ENCODE measurements at places on chromosomes 5 and 9.

DNA sequence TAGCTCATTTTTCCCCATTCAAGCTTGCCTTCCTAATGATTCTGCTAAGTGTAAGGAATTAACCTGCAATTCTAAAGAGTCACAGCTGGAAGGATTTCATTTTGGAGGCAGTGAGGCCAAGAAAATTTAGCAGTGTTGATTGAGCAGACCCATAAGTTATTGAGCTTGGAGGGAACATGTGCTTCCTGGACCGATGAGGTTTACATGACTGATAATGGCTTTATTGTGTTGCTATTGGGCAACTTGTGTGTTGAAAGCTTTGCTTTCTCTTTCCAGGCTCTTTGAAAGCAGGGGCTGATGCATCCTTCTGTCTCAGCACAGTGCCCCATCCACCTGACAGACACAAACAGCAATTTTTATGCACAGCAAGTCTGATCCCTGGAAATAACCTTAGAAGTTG lies 398.9 kb upstream of the PCSK5 start:
- no peak for DNase-seq

DNA sequence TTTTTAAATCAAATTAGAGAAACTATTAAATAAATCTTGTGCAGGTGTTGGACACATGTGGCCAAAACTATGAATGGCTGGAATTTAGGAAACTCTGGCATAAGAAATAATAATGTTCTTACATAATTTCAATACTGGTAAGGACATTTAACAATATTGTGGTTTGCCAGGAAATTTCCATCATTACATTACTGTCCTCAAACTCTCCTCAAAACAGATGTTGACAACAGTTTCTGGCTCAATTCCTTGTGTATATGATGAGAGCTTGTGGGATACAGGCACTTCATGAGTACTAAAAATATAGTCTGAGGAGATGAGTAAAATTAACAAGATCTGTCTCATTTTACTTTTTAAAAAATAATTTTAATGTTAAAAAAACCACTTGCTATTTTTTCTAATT lies 27.9 kb downstream of the MCTP1 start:
- peak; percentile 40 for DNase-seq

DNA sequence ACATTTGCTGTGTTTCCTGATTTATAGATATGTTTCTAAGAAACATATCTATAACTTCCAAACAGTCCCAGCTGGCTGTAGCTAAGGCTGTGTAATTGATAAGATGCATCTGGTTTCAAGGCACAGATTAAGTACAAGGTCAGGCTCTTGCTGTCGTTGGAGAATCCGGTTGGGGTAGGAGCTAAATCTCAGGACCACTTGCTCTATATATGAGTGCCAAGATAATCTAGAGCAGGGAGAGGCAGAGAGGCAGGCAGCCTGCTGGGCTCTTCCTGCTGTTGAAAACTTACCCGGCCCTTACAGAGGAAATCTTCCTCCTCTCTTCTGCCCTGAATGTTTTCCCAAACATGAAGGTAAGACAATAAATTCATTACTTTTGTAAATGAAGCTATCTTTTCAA lies at the start of gene C7:
Gene C7 (plus strand): TSS at position 234 of the 400 bp plus-strand sequence. CDS start 114 bp downstream, at position 348.
- no peak for DNase-seq

- DNase-seq, result no peak
Observed at GRCh38 chr9:136735812-136736480, 6.8 kb downstream of the LCN10 start.

DNA sequence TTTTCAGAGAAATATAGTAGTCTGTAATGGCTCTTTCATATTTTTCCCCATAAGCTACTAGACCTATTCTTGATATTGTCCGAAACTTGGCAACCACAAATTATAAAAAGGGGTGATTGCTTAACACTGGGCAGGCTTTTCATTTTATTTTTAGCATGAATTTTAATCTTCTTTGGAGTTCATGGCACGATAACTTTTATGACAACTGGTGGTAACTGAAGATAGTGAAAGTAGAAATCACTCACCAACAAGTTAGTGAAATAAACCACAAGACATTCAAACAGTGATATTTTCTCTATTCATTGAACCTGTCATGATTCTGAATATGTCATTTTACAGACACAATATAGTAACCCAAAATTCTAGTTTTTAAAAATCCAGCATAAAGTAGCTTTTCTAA lies 213.9 kb downstream of the PRDM9 start:
- DNase-seq, result no peak

GRCh38 chr5:38434966-38435705 lies 121.3 kb downstream of the LIFR start:
- DNase-seq, result no peak

DNA sequence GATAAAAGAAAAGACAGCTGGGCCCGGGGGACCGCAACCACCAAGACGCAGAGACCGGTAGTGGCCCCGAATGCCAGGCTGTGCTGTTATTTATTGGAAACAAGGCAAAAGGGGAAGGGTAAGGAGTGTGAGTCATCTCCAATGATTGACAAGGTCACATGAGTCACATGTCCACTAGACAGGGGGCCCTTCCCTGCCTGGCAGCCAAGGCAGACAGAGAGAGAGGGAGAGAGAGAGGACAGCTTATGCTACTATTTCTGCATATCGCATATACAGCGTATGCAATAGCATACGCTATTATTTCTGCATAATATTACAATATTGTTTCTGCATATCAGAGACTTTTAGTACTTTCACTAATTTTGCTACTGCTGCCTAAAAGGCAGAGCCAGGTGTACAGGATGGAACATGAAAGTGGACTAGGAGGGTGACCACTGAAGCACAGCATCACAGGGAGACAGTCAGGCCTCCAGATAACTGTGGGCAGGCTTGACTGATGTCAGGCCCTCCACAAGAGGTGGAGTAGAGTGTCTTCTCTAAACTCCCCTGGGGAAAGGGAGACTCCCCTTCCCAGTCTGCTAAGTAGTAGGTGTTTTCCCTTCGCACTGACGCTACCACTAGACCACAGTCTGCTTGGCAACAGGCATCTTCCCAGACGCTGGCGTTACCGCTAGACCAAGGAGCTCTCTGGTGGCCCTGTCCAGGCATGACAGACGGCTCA lies 50.3 kb downstream of the RFX3 start:
- DNase-seq, result no peak

- DNase-seq, result no peak
Observed at GRCh38 chr9:95125652-95126051, 191.9 kb downstream of the FANCC start.

GRCh38 chr5:95741458-95741857 lies 10.3 kb downstream of the RHOBTB3 start:
- no peak for DNase-seq

- DNase-seq, result no peak
Observed at GRCh38 chr5:72410688-72411295, 90.6 kb downstream of the PTCD2 start.

GRCh38 chr5:134846641-134846960 lies 833 bp downstream of the C5orf24 start:
- DNase-seq, result no peak

DNA sequence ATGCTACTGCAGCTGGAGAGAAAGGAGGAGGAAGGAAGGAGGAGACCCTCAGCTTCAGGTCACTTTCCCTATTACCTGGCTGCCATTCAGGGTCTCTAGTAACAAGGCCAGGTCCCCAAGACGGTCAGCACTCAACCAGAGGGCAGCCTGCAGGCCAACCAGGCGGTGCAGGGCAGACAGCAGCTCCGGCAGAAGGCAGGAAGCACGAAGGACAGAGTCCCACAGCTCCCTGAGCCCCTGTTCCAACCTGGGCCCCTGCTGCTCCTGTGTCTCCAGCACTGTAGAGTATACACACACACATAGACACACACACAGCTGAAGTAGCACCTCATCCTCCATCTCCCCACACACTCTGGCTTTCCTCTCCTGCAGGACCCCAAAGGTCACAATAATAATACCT lies 1.7 kb downstream of the FANCG start:
- no peak for DNase-seq

DNA sequence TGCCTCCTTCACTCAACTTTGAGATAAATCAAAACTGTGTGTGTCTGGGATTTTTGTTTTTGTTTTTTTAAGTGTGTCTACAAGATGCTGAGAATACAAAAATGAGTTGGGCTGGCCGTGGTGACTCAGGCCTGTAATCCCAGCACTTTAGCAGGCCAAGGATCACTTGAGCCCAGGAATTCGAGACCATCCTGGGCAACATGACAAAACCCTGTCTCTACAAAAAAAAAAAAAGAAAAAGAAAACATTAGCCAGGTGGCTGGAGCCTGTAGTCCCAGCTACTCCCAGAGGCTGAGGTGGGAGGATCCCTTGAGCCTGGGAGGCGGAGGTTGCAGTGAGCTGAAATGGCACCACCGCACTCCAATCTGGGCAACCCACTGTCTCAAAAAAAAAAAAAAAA lies 21.0 kb downstream of the HNRNPK start:
- DNase-seq, result no peak
